NT2/D1 (cell line): ENCODE measurements at places on chromosomes 1 and 21.

DNA sequence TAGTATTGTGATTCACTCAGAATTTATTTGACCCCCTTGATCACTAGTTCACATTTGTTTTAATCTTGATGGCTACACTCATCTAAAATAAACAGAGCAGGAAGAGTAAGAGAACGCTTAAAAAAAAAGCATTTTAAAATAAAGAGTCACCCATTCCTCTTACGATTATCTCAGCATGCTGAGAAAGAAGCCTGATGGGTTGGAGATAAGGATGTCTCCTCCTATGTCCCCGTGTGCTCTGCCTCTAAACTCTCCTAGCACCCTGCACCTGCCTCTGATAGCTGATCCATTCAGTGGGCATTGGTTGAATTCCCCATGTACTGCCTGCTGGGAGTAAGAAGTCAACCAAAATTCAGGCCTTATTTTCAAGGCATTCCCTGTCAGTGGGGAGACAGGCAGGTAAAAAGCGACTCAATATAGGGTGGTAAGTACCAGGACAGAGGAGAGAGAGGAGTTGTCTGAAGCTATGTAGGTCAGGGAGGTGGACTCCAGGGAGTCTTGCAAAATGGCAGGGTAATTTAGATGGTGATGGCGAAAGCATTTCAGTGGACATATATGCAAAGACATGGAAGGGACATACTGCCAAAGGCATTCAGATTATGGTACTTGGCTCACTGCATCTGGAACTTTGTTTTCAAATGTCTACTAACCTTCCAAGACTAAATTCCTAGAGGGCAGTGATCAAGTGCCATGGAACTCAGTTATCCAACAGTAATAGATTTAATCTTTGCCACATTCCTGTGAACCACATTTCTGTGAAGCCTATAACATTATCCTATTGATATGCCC lies 18.4 kb downstream of the ELAVL4 start:
- no peak for DNase-seq

- DNase-seq = no peak
Observed at GRCh38 chr21:42941696-42942085, 16.3 kb upstream of the ERVH48-1 start.

- no peak for DNase-seq
Observed at GRCh38 chr1:207822124-207822601, 70.3 kb downstream of the CD46 start.

DNA sequence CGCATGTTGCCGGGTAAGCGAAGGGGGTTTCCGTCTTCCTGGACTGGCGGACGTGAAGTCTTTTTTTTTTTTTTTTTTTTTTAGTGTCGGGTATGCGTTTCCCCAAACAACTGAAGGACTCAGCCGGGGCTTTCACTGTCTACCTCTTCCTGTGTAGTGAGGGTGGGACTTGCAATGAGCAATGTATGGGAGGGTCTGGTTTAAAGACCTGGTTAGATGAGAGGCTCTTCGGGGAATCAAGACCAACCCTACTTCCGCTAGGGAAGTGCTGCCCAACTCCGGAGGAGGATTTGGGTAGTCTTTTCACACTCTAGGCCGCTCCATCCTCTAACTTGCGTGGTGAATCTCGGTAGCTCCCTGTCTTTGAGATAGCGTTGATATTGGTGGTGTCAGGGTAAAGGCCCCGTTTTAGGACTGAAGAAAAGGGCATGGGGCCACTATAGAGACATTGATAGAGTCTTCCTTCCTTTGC lies 754 bp downstream of the PRRC2C start:
- peak; percentile 52 for DNase-seq

DNA sequence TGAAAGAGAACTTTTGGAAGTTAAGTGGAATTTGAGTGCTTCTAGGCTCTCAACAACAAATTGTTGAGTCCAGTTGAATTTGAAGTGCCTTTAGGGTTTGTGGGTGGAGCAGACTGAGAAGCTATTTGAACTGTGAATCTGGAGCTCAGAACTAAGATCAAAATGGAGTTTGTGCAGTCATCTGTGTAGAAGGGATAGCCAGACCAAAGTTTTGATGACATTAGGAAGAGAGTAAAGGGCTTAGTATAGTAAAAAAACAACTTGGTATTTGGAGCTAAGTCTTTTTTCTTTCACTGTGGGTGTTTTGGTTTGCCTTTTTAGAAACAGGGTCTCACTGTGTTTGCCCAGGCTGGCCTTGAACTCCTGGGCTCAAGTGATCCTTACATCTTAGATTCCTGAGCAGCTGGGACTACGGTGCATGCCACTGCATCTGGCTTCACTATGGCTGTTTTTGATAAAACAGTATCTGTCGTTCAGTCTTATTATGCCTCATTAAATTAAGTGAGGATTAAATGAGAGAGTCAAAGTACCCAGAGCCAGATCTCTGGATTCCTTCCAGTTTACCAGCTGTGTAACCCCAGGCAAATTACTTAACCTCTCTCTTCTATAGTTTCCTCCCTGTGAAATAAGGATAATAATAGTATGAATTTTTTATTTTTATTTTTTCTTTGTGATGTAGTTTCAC lies 20.0 kb downstream of the HDAC1 start:
- no peak for DNase-seq

- no peak for DNase-seq
Observed at GRCh38 chr1:150622303-150622975, 7.0 kb downstream of the ENSA start.

DNA sequence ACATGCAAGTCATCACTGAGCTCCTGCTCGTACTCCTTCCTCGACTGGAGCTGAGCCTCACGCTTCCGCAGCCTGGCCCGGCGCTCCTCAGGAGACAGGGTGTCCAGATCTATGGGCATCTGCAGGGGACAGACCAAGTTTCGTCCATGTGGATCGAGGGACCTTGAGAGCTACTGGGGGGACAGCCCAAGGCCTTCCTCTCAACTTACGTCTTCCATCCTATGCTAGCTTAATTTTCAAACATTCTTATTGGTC lies 2.4 kb downstream of the MRPL55 start:
- DNase-seq = no peak

GRCh38 chr1:196559314-196559713 lies 48.9 kb downstream of the KCNT2 start:
- DNase-seq = no peak

DNA sequence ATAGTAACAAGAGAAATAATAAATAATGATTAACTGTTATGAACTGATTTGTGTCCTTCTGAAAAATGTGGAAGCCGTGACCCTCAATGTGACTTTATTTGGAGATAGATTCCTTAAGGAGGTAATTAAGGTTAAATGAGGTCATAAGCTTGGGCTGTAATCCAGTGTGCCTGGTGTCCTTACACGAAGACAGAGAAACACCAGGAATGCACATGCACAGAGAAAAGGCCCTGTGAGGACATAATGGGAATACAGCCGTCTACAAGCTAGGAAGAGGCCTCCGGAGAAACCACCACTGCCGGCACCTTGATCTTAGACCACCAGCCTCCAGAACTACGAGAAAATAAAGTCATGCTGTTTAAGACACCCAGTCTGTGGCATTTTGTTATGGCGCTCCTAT lies 215.9 kb downstream of the NEGR1 start:
- DNase-seq = no peak

DNA sequence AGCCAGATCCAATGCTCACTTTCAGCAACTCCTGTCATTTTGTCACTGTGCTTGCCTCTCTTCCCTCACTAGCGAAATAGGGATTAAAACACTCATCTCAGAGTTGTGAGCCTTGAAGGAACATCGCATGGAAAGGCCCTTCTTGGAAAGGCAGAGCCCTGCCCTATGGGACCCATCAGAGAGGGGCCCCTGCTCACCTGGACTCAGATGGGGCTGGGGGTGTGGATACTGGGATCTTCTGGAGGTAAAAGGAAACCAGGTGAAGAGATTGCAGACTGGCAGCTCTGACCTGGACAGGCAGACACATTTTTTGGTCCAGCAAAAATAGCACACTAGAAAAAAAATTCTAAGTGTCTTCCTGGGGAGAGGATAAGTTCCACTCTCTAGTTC lies 54.2 kb upstream of the EPS8L3 start:
- DNase-seq = no peak

- no peak for DNase-seq
Observed at GRCh38 chr1:209670441-209671082, 4.7 kb upstream of the G0S2 start.

DNA sequence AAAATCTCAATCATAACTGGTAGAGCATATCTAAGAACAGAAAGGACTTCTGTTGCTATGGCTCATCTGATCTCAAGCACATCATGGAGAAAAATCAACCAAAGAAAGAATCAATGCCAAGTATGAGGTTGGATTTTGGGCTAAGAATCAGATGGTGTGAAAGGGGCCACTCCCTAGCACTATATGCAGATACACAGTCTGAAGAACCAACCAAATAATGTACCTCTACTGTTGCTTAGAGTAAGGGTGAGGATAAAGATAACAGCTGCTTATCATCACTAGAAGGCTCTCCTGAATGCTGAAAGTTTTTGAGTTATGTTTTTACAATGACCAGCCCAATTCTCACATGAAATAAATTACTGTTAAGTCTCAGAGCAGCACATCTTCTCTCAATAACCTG lies 35.6 kb downstream of the ST7L start:
- DNase-seq = no peak

- DNase-seq = no peak
Observed at GRCh38 chr21:35196128-35196527, 147.0 kb upstream of the RUNX1 start.

DNA sequence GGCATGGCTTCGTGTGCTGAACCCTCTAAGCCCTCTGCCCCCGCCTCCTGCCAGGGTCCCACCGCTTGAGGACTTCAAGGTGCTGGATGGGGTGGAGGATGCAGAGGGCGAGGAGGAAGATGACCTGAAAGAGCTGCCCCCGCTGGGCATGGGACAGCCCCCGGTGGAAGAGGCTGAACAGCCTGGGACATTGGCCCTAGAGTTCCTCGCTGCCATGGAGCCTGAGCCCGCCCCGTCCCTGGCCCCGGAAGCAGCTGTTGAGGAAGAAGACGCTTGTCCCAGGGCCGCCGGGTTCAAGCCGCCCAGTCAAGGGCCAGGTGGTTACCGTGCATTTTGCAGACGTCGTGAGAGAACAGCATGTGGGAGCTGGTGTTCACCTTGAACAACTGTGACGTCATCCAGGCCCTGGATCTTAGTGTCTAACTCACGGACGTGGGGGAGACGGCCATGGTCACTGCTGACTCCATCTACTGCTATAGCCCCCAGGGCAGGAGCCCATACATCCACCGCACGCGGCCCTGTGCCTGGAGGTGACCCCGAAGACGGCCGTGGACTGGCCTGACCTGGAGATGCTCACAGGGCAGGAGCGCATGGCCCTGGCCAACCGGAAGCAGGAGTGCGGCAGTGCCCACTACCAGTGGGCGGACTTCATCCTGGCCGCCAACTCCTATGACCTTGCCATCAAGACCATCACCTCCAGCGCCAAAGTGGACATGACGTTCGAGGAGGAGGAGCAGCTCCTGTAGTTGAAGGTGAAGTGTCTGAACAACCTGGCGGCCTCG lies 90.1 kb downstream of the PPP1R12B start:
- DNase-seq = no peak

DNA sequence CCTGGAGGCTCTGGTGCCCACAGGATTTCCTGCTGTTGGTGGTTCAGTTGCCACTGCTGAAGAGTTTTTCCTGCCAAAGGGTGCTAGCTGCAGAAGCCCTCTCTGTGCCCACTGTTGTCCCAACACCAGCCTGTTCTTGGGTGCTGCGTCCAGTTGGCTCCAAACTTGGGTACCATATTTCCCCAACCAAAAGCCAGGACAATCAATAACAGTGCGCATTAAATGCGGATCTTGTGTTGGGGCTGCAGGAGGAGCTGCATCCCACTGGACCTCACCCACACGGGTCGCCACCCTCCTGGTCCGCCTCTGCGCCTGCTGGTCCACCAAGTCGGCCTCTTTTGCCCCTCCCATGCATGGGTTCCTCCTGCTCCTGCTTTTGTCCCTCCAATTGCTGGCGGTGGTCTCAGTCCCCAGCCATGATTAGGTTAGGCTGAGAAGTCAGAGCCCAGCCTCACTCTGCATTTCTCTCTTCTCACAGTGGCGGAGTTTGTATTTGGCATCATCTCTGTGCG lies 9.8 kb downstream of the ABCG1 start:
- no peak for DNase-seq

DNA sequence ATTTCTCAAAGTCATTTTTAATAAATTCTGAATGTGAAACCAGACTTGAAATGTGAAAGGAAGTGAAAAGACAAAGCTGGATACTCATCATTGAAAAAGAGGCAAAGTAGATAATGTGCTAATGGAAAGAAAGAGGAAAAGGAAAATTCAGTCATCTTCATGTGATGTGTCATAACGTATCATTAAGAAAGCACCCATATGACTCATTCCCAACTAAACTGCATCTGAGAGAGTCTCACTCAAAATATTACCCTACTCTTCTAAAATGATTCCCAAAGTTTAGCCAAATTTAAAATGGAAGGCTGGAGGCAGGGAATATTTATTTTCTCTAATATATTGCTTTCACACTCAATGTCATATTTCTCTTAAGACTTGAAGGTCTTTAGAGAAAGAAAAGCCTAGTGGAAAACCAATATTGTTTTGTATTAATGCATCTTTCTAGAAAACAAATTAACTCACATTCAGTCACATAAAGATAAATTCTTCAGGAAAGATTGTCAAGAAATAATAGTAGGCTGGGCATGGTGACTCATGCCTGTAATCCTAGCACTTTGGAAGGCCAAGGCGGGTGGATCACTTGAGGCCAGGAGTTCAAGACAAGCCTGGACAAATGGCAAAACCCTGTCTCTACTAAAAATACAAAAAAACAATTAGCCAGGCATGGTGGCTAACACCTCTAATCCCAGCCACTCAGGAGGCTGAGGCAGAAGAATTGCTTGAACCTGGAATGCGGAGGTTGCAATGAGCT lies 129.9 kb downstream of the SLC30A10 start:
- no peak for DNase-seq

- peak; percentile 61 for DNase-seq
Observed at GRCh38 chr1:205983925-205984725, 19.1 kb downstream of the RAB7B start.

- no peak for DNase-seq
Observed at GRCh38 chr1:7501084-7501491, 270.0 kb upstream of the VAMP3 start.

DNA sequence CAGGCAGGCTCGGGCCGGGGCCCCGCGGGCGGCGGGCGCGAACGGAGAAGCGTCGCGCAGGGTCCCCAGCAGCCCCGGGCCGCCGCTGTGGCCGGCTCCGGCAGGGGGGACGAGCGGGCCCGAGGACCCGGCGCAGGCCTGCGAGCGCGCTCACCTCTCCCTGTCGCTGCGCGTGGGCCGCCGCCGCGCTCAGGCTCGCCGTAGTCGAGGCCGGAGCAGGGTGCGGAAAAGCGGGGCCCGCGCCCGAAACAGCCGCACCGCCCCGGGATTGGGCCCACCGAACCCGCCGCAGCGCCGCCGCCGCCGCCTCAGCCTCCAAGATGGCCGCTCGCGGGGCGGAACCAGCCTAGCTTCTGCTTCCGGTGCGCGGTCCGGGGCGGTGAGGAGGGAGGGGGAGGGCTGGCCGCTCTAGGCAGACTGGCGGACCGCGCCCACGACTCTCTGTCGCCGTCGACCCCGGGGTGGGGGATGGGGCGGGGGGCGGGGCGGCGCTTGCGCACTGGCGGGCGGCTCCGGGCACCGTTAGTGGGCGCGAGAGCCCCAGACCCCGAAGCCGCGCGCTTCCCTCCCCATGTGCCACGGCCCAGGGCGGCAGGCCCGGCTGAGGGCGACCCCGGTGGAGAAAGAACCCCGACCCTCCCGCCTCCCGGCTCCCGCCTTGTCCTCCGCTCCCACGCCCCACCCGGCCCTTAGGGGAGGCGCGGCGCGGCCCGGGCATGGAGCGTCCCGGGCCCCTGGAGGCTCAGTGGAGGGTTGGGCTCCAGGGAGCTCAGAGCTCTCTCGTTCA lies at the start of gene UBE2J2:
TSS of gene UBE2J2 (minus strand) at position 343 of the 787 bp plus-strand sequence. CDS start 5,862 bp downstream, outside the sequence.
- peak; percentile 76 for DNase-seq

- DNase-seq = no peak
Observed at GRCh38 chr1:44050261-44050660, 19.0 kb upstream of the SLC6A9 start.

- DNase-seq = no peak
Observed at GRCh38 chr1:232273011-232273410, 356.9 kb downstream of the SIPA1L2 start.
